ENCODE measurements at places on chromosomes 2 and 18.

DNA sequence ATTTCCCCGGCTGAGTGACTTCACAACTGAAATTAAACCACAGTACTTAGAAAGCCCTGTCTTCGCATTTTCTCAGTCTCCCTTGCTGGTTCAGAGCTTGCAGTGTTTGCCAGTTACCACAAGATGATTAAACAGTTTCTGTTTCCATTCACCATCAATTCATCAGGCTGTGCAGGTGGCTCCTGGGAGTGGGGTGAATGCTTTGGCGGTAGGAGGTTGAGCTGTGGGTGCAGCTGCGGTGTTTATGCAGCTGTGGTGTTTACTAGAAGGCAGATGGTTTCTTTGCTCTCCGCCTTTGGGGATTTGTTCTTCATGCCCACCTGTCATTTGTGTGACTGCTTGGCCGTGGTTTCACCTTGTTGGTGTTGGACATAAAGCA is 16.1 kb downstream of the ACOXL start:
- peak; percentile 86 for DNase-seq

GRCh38 chr18:51137026-51137729 is 60.3 kb downstream of the MEX3C start:
- no peak for DNase-seq

GRCh38 chr2:112153501-112153900 is 15.3 kb downstream of the FBLN7 start:
- no peak for DNase-seq

GRCh38 chr2:202530038-202530437 is 104.7 kb upstream of the FAM117B start:
- DNase-seq = no peak

GRCh38 chr2:175815537-175815936 is 186.5 kb downstream of the LNPK start:
- DNase-seq = no peak

GRCh38 chr2:220374282-220374681 is 746.9 kb downstream of the SLC4A3 start:
- no peak for DNase-seq

- DNase-seq = no peak
These were observed 77.8 kb downstream of the PID1 start for GRCh38 chr2:229193281-229193680.

DNA sequence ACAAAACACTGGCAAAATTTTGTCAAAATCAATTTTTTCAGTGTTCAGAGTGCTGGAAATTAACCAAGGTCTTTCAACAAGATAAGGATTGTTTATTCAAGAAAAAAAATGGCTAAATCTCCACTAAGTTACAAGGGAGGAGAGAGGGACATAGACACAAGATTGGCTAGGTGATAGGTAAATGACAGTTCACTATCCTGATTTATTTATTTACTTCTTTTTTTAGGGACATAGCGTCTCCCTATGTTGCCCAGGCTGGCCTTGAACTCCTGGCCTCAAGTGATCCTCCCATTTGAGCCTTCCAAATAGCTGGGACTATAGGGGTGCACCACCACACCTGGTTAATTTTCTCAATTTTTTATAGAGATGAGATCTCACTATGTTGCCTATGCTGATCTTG is 3.7 kb upstream of the WDR33 start:
- DNase-seq = no peak

DNA sequence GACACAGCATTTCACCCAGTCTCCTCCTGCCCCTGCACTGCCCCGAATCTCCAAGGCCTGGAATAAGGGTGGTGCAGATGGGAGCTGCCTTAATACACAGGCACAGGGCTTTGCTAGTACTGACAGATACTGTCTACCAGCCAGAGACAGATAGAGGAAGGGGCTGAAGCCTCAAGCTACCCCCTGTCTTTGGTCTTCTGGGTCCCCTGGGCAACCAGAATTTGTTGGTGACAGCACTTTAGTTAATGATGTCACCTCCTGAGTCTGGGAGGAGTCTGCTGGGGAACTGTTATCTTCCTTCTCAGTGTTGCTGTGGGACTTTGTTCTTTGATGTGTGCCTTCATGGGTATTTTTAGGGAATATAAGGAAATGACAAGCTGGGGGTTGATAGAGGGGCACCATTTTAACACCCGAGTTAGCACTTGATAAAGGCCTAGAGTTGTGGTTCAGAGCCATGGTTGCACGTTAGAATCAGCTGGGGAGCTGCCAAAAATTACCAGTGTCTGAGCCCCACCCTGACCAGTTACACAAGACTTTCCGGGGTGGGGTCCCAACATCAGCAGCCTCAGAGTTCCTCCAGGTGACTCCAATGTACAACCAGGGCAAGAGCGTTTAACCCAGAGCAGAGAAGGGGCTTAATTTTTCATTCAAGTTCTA is 136.8 kb downstream of the SMAD7 start:
- DNase-seq = no peak

- DNase-seq = no peak
These were observed 38.2 kb upstream of the ACTR3 start for GRCh38 chr2:113851640-113852039.

GRCh38 chr2:233153146-233153798 is 93.1 kb downstream of the INPP5D start:
- DNase-seq = no peak

DNA sequence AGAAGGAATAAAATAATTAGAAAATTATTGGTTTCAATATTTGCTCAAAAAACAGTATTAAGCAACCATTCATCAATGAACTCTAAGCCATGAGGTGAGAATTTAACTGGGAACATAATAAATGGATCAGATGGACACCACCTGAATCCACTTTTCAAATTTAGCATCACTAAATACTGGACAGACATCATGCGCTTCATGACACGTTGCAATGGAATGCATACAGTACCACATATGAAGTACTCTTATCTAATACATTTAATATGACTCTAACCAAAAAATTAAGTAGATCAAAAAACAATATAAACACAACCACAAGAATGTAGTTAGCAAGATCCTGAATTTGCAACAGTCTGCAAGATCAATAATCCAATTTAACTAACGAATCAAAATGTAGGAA is 76.6 kb downstream of the COBLL1 start:
- DNase-seq = no peak

DNA sequence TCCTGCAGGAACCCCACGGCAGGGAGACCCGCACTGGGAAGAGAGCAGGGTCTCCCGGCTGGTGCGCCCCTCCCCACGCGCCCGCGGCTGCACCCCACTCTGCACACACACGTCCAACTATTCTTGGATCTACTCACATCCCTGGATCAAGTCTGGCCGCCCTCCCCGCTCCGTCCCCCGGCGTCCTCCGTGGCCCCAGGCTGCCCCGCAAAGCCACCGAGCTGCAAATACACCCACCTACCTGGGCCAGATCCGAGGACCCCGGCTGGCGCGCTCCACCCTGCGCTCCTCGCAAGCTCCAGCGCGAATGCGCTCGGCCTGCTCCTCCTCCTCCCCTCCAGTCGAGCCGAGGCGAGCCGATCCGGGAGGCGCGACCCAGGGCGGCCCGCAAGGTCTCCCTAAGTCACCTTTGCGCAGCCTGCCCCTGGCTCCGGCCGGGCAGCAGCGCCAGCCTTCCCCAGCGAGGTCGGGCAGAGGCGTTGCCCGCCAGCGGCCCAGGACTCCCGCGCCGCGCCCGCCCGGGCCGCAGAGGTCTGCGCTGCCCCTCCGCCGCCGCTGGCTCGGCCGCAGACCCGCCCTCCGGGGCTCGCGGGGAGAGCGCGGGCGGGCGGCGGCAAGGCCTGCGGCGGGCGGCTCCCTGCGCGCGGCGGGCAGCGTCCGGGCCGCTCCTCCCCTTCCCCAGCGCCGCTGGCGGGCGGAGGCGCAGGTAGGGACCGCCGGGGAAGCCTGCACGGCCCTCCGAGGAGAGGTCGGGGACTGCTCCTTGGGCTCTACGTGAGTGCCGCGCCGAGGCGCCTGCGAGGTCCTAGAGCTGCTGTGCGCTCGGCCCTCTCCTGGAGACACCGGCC is 126.0 kb downstream of the OSBPL1A start:
- DNase-seq = peak; percentile 24

DNA sequence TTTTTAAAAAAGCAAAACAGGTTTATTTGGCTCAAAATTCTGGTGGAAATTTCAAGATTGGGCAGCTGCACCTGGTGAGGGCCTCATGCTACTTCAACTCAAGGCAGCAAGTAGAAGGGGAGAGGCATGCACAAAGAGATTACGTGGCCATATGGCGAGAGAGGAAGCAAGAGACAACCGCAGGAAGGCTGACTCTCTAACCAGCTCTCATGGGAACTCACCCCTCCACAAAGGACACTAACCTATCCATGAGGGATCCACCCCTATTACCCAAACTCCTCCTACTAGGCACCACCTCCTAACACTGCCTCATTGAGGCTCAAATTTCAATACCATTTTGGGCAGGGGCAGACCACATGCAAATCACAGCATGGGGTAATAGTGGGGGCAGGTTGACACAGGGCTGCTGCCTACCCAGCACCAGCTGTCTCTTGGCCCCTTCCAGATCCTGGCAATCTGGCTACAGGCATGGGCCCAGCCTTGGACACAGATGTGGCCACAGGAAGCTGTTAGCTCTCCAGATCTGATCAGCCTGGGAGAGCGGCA is 2.0 kb upstream of the CAPN10 start:
- DNase-seq = no peak

DNA sequence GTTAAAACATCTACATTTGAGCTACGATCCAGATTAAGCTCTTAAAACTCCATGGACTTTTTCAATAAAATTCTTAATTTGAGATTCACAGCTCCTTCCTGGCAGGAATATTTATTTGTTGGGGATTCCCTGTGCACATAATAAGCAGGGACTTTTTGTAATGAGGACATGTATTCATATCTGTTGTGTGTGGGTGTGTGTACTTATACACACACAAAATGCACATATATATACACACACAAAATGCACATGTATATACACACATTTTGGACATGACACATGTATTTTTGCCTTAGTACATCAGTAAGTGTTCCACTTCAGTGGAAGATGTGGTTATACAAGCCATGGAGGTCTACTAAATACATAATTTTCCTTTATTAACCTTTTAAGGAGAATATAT is 1131.1 kb upstream of the CDH2 start:
- DNase-seq = no peak

DNA sequence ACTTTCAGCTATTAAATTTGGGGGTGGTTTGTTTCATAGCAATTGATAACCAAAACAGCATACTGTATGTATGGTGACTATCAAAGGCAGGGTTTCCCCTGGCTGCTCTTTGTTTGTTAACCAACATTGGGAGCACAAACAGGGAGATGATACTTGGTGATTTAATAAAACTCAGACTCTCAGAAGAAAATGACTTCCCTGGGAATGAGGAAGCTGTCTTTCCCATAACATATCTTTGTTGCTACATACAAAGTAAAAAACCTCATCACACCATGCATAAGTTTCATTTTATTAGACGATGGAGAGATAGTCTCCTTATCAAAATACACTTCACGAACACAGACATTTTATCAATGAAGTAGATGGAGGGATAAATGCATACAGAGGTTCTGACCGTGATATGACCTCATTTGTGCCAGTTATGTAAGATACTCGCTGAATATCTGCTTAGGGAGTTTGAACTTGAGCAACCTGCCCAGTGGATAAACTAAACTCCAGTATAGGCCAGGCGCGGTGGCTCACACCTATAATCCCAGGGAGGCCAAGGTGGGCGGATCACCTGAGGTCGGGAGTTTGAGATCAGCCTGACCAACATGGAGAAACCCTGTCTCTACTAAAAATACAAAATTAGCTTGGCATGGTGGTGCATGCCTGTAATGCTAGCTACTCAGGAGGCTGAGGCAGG is 3.8 kb upstream of the NFE2L2 start:
- no peak for DNase-seq

DNA sequence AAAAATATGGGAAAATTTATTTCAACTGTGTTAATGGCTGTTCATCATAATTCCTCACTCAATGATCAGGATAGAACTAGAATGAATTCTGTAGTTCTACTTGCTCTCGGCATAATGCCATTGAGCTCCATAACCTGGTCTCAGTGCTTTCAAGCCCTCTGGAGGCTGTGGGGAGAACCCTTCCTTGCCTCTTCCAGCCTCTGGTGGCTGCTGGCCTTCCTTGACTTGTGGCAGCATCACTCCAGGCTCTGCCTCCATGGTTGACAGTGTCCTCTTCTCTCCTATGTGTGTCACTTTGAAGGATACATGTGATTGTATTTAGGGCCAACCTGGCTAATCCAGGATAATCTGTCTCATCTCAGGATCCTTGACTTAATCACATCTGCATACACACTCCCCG is 26.9 kb upstream of the CABYR start:
- no peak for DNase-seq

- no peak for DNase-seq
These were observed 591.0 kb upstream of the SETBP1 start for GRCh38 chr18:44089732-44090131.

- no peak for DNase-seq
These were observed 50.1 kb downstream of the GALR1 start for GRCh38 chr18:77299706-77300105.

DNA sequence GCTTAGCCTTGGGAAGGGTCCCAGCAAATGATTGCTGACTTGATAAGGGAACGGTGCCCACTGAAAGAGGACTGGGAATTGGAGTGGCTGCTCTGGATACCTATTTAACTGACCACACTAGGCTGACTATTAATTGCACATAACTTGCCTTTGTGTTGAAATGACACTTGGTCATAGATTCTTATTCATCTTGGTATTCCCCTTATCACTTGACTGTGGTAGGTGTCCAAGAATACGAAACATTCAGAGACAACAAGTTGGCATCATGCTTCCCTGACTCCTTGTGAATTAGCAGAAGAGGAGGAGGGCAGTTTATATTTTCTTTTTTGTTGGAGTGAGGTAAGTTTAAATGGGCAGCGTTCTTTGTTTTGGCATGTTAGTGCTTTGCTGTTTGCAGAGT is 13.4 kb downstream of the FMNL2 start:
- no peak for DNase-seq

DNA sequence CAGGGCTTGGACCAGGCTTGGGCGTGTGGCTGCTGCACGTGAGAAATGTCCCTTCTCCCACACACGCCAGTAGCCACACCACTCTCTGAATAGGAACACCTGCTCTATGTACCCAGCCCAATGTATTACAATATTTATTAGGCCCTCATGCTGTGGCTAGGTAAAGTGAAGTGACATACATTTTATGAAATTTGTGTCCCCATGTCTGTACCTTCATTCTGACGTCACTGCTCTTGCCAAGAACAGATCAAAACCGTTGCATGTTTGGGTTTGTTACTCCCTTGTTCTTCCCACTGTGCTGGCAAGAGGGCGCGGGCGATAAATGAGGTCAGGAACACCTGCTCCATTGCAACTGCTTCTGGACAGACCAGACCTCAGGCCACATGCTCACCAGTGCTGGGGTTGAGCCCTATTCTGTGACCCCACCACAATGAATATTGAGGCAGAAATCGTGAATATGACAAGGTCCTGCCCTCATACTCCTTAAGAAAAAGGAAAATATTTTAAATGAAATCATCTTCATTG is 436.4 kb upstream of the SALL3 start:
- no peak for DNase-seq

DNA sequence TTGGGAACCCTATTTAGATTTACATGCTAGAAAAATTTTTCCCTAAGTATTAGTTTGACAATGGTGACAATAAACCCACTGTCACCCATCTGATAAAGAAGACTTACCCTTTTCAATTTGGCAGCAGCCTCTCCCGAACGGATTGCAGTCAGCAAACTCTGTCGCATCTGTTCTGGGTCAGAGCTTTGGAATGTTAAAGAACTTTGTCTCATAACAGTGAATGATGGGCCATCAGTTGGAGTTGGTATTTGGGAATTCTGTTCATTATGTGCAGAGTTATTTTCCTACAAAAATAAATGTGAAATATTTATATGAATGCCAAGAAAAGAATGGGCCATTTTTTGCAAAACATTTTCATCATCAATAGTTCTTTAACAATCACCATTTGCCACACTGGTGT is 70.8 kb upstream of the GRB14 start:
- no peak for DNase-seq

Measured in NCI-H345 (cell line).